ENCODE measurements at places on chromosomes 7 and 10.

GRCh38 chr7:119197172-119197876 lies 972.8 kb downstream of the ANKRD7 start:
- no peak for DNase-seq

DNA sequence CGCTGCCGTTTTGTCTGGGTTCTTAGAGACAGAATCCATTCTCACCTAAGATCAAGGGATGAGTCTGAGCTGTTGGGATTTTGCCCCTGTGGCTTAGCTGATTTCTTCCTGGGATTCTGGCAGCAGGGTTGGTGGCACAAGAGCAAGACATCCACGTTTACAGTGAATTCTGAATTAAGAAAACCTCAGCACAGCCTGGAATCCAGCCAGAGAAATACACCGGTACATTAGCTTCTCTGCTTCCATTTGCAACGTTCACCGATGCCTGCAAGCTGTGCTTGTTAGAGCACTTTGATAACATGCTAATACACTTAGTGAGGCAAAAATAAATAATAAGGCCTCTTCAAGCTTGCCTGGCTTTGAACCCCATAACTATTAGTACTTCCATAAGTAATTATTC lies 569.8 kb downstream of the CALN1 start:
- DNase-seq, result no peak

GRCh38 chr10:78937393-78937792 lies 131.4 kb upstream of the ZMIZ1 start:
- DNase-seq, result no peak

GRCh38 chr10:97400665-97401454 lies at the start of gene RRP12:
TSS of gene RRP12 (minus strand) at chr10:97401340. CDS start at chr10:97401231, 109 bp downstream.
- DNase-seq, result peak; percentile 90

- DNase-seq, result no peak
These were observed 83.1 kb downstream of the LRRN3 start for GRCh38 chr7:111173990-111174389.

DNA sequence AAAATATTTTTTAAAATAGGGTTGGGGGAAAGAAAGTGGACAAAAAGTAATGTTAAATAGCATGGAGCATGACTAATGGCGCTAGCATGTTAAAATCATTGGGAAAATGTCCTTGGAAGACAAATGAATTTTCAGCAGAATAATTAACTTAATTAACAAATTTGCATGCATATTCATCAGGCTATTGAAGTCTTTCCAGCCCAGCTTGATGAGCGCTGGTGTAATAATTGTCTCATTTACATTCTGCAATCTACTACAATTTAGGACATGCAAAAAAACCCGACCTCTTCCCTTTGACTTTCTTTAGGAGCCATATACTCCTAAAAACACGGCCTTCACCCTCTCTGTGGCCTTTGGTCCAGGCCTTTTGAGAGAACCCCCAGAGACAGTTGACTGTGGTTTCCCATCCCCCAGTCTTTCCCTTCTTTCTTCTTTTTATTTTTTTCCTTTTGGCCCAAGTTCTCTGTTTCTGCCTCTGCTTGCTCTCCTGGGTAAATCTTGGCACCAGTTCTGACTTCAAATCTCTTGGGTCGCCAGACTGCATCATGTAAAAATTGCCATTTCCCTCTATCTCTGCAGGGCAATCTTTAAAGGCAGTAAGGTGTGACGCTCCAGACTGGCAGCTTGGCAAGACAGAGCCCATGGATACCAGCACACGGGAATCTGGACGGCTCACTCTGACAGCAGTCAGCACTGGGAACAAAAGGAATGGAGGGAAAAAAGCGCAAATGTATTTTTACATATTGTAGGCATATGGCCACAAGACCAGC lies 105.5 kb downstream of the NEUROD6 start:
- DNase-seq, result no peak

DNA sequence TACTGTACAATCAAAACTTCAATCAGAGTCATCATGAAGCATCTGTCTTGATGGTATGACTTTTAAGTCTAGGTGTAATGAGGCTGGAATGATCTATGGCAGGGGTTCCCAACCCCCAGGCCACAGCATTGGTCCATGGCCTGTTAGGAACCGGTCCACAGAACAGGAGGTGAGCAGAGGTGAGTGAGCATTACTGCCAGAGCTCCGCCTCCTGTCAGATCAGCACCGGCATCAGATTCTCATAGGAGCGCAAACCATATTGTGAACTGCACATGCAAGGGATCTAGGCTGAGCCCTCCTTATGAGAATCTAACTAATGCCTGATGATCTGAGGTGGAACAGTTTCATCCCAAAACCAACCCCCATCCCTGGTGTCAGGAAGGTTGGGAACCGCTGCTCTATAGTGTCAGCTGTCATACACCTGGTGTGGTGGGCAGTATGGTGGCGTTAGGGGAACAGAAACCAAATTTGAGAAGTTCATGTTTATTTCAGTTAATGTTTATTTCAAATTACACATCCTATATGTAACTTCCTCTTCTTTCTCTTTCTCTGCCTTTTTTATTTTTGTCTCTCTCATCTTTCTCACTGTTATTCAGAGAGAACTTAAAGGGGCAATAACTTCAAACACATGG lies 432.6 kb downstream of the TNS3 start:
- no peak for DNase-seq

DNA sequence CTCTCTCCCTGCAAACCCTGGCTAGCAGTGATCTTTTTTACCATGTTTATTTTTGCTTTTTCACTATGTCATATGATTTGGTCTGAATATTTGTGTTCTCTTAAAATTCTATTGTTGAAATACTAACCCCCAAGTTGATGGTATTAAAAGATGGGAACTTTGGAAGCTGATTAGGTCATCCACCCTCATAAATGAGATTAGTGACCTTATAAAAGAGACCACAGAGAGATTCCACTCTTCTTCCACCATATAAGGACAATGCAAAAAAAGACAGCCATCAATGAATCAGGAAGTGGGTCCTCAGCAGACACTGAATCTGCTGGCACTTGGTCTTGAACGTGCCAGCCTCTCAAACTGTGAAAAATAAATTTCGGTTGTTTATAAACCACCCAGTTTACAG lies 112.8 kb upstream of the KCND2 start:
- no peak for DNase-seq

DNA sequence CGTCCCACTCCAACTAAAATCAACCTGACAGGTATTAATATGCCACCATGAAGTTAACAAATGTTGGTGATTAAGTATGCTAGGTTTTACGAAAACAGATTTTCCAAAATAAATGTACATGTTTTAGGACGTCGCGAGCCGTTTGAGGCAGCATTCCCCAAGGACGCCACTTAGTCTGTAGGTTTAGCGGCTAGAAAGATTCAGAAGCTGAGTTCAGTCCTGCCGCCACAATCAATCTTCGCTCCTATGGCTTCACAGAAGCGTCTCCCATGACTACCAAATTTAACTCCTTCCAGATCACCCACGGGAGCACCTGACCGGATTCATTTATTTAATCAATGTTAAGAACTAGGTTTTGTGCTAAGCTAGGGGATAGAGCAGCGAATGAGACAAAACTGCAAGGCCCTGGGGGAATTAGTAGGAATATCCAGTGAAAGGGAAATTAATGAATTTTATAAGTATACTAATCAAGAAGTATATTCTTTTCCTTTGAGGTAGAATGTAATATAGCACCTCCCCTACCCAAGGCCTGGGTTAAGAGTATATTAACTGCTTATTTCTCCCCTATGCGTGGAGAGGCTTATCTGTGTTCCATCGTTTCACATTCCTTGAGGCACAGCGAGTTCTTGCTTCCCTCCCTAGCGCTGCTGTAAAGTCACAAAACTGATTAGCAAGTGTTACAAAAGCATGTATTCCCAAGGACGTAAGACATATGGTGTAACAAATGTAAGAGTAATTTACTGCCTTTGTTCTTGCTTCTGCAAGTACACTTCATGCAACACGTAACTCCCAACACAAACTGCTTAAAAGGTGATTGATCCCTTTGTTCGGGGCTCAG lies 994 bp upstream of the CYP51A1 start:
- DNase-seq, result no peak

DNA sequence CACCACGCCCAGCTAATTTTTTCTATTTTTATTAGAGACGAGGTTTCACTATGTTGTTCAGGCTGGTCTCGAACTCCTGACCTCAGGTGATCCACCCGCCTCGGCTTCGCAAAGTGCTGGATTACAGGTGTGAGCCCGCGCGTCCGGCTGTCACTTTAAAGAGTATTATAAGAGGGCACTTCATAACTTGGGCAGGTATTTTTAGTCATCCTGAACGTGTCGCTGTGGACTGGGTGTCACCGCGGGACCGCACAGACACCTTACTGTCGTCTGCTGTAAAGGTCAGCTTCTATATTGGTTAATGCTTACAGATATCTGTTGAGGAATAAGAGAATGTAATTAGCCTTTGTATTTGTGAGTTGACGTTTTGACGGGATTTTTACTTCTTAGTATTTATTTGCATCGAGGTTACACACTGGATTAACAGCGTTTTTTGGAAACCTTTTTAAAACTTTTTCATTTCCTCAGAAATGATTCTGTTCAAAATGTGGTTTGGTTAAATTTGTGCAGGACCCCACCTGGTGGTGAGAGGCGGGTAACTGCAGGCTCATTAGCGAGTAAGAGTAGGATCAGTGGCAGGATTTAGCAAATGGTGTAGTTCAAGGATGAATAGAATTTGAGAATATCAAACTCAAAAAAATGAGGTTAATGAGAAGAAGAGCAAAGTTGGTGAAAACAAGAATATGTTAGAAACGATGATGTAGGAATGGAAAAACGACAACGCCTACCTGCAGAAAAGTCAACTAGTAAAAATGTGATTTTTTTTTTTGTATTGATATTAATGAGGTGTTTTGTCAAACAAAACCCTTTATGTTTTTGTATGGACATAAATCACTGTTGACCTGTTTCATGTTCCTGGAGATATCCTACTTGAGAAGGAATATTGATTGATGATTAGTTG lies 3.2 kb downstream of the DNAJB6 start:
- DNase-seq, result peak; percentile 88

GRCh38 chr10:30002426-30003266 lies 56.7 kb downstream of the JCAD start:
- peak; percentile 78 for DNase-seq

DNA sequence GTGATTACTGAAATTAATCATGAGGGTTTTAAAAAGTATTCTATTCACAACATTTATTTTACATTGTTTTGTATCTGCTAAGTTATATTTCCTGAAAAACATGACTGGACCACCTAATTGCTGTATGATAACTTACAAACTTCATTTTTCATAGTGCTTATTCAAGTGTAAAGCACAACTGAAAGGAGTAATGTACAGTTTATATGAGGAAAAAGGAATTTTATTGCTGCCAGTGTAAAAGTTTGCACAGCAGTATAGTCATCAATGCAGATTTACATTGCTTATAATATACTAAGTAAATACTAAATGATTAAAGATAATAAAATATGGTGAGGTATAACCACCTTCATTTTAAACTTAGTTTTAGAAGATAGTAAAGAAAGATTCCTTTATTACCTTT lies 4.0 kb downstream of the PTEN start:
- DNase-seq, result no peak

DNA sequence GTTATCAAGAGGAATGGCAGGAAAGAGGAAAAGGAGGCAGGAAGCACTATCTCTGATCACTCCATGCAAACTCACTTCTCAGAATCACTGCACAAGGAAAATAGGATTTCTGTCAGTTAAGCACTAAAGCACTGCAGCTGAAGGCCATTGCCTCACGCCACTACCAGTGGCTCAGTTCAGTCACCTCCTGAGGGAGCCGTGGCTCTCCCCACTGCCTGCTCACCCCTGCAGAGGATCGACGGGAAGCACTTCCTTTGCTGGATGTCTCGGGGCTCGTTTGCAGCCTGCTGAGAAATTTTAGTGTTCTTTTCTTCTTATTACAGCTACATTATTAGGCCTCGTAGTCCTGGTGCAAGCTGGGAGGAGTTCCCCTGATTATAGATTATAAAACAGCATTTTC lies 90.1 kb upstream of the ADCY1 start:
- no peak for DNase-seq

DNA sequence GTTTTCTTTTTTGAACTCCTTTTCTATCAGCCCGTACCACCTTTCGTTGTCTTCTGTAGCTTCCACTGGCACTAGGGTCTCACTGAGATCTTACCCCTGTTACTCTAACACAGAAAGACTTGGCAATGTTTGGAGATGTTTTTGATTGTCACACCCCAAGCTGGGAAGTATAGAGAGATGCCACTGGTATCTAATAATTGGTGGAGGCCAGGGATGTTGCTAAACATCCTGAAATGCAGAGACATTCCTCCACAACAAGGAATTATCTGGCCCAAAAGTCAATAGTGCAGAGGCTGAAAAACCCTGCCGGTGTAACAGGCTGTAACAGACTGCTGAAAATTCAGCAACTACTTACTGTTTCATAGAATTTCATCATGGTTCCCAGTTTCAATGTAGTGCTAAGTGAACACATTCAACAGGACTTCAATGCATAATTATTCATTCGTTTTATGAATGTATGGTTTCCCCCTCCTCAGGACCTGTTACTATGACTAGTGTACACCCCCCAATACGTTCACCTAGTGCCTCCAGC lies 115.9 kb downstream of the TRIM24 start:
- no peak for DNase-seq

- no peak for DNase-seq
These were observed 88.5 kb upstream of the LRRTM3 start for GRCh38 chr10:66837335-66837734.

GRCh38 chr10:62108759-62109586 lies 159.7 kb downstream of the RTKN2 start:
- DNase-seq, result no peak

- DNase-seq, result no peak
These were observed 5.3 kb upstream of the GIMAP5 start for GRCh38 chr7:150731916-150732315.

All from activated effector memory CD4-positive, alpha-beta T cell treated with anti-CD3 and anti-CD28 coated beads, Interleukin-2, amount 50 U/mL, for 16 hours (primary cell).